ENCODE measurements at places on chromosomes 5 and 9.

DNA sequence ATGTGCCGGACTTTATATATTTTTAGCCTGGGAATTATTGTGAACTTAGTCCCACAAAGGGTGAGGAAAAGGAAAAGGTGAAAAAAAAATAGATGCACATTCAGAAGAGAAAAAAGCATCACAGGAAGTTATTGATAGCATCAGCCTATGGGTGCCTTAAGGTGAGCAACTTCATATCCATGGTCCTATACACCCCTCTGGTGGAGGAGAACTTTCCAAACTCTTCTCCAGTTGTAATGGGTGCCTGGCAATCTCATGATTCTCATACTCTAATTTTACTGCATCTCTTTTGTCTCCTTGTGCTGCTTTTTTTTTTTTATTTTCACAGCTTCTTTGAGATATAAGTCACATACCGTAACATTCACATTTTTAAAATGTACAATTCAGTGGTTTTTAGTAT is 107.4 kb downstream of the JAKMIP2 start:
- DNase-seq = no peak

DNA sequence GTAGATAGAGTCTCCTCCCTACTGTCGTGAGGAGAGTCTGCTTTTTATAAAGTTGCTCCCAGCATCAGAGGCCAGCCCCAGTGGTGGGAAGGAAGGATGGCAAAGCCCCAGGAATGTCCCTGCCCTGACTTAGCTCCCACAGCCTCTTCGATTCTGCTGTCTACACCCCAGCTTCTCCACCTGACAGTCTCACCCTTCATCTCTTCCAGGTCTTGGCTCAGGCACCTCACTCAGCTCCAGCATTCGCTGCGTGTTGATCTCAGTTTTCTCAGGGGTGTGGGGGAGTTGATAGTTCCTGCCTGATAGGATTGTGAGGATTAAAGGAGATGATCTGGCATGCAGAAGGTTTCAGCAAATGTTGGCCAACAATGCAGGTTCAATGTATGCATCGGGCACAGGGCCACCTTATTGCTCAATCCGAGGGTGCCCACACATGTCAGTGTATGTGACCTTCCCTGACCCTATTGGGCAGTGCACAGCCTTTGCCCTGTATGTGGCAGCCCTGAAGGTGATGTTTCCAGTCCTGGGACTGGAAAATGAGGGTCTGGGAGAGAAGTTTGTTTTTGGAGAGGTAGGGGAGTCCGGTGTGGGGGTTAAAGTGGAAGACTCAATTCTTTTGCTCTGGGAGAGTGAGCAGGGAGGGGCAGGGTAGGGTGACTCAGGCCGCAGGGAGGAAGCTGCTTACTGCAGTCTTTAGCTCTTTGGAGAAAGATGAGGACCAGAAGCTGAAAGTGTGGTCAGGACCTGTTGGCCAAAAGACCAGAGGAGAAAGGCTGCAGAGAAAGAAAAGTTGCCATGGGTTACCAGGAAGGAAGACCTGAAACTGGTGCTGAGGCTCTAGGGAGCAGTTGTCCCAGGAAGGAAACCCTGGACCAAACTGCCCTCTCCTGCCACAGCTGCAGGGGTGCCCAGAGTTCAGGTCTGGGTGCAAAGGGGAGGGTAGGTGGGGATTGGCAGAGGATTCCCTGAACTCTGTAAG is 153.2 kb downstream of the MACROH2A1 start:
- no peak for DNase-seq

- no peak for DNase-seq
Measured at GRCh38 chr5:149635394-149635793, 54.1 kb downstream of the ARHGEF37 start.

DNA sequence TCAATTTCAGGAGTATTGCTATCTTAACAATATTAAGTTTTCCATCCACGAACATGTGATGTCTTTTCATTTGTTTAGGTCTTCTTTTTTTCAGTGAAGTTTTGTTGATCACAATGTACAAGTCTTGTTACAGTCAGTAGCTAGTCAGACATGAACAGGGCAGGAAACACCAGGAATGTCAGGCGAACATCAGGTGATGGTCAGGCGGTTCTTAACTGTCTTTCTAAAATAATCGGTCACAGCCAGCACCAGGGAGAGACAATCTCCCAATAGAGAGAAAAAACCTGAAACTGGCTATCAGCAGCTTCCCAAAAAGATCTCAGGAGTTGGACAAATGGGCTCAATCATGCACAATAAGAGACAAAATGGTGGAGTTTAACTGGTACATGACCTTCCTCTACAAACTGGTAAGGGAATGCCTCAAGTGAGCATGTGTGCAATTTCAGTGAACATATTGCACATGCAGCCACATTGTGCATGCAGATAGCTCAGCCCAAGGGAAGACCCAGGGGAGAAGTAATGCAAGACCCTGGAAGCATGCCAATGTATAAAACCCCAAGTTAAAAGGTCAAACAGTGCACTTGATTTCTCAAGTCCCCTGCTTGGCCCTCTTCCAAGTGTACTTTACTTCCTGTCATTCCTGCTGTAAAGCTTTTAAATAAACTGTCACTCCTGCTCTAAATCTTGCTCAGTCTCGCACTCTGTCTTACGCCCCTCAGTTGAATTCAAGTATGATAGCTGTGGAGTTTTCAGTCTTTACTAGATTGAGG is 176.1 kb upstream of the RASEF start:
- DNase-seq = no peak

DNA sequence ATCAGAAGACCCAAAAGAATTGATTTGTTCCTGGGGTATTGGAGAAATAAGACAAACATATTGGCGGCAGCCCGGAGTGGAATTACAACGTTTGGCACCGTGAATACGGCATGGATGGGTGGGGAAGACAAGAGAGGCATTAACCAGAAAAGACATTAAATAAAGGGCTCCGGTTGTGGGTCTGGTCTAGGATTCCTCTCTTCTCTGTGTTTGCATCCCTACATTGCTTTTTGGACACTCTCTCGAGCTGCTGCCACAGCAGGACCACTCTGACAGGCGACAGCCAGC is 138.7 kb upstream of the PALM2AKAP2 start:
- DNase-seq = no peak

GRCh38 chr9:77488439-77489126 is 159.5 kb downstream of the GNA14 start:
- no peak for DNase-seq

DNA sequence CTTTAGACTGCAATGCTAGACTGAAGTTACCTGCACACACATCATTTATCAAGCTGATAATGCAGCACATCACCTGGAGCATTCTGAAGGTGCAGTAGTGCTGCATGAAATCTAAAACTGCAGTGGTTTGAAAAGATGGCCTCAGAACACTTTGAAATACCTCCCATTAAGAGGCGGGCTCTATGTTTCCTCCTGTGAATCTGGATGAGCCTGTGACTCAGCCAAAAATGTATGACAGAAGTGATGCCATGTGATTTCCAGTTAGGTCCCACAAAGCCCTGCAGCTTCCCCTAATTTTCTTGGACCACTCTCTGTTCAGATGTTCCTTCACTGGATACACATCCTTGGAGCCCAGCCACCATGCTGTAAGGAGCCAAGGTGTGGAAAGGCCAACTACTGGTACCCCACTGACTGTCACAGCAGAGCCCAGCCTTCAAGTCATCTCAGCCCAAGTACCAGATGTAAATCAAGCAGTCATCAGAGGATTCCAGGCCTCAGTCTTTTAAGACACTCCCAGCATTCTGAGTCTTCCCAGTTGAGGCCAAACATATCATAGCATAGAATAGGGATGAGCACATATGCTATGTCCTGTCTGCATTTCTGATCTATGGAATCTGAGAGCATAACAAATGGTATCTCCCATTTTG is 27.2 kb upstream of the DEPDC1B start:
- no peak for DNase-seq

DNA sequence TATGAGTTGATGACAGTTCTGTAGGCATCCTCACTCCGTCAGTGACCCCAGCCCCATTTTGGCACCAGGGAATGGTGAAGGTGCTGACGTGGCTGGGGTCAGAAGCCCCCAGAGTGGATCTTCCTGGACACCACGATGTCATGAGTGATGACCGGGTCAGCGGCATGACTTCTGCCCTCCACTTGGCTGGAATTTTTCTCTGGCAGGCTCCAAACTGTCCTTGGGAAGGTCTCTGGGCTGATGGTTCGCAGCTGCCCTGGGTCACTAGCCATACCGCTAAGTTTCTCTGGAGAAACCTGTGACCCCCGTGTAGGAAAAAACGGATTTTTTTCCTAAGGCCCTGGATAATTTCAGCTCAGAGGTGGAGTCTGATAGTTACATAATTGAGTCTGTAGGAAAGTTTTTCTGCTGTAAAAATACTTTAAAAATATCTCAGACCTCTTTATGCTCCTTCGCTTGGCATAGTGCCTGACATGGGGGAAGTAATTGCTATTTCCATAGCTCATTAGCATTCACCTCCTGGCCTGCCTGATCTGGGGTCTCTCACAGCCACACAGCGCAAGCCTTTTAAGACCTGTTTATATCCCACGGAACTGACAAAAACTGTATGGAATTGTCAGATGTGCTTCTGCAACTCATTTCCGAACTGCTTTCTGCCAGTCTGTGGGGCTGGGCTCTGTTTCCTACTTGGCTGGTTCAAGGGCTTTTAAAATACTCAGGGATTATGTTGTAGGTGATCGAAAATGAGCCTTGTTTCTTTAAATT is 69.2 kb downstream of the ANGPTL2 start:
- no peak for DNase-seq

DNA sequence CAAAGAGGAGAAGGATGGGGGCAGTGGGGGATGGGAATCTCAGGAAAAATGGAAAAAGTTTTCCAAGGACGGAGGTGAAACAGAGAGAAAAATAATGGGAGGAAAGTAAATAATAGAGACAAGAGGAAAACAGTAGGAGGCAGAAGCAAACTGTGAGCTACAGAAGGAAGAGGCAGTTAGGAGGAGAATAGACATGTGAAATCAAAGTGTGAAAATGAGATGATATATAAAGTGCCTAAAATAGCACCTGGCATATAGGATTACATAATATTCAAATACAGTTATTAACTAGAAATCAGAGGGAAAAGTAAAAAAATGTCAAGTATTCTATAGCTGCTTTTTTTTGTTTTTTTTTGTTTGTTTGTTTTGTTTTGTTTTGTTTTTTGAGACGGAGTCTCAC is 44.0 kb upstream of the PLIN2 start:
- no peak for DNase-seq

- DNase-seq = no peak
Measured at GRCh38 chr5:137146402-137146890, 352.7 kb downstream of the SPOCK1 start.

GRCh38 chr5:139565411-139566305 is 4.5 kb downstream of the UBE2D2 start:
- no peak for DNase-seq

DNA sequence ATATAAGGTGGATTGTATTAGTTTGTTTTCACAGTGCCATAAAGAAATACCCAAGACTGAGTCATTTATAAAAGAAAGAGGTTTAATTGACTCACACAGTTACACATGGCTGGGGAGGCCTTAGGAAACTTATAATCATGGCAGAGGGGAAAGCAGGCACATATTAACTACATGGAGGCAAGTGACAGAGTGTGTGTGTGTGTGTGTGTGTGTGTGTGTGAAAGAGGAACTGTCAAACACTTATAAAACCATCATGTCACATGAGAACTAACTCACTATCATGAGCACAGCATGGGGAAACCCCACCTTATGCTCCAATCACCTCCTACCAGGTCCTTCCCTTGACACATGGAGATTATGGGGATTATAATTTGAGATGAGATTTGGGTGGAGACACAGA is 118.6 kb downstream of the SPEF2 start:
- no peak for DNase-seq

- no peak for DNase-seq
Measured at GRCh38 chr5:172840432-172841154, 6.5 kb downstream of the ERGIC1 start.

DNA sequence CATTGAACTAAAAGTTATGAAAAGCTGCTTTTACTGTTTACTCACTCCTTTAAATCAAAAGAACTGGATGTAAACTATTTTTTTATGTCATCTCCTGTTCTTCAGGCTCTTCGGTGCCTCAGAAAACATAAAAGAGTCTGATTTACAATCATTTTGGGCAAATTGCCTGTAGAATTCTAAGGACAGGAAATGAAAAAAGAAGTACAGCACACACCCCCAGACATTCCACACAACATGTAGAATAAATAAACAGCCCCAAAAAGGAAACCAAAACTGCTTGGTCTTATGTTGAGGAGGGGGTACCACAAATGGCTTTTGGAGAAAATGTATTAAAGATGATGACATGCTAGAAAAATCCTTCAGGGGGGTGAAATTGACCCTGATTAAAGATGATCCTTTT is 57.2 kb downstream of the ITGA1 start:
- DNase-seq = no peak

- no peak for DNase-seq
Measured at GRCh38 chr5:63878788-63879187, 83.5 kb downstream of the HTR1A start.

GRCh38 chr5:125550274-125550673 is 803.8 kb upstream of the ZNF608 start:
- DNase-seq = no peak

DNA sequence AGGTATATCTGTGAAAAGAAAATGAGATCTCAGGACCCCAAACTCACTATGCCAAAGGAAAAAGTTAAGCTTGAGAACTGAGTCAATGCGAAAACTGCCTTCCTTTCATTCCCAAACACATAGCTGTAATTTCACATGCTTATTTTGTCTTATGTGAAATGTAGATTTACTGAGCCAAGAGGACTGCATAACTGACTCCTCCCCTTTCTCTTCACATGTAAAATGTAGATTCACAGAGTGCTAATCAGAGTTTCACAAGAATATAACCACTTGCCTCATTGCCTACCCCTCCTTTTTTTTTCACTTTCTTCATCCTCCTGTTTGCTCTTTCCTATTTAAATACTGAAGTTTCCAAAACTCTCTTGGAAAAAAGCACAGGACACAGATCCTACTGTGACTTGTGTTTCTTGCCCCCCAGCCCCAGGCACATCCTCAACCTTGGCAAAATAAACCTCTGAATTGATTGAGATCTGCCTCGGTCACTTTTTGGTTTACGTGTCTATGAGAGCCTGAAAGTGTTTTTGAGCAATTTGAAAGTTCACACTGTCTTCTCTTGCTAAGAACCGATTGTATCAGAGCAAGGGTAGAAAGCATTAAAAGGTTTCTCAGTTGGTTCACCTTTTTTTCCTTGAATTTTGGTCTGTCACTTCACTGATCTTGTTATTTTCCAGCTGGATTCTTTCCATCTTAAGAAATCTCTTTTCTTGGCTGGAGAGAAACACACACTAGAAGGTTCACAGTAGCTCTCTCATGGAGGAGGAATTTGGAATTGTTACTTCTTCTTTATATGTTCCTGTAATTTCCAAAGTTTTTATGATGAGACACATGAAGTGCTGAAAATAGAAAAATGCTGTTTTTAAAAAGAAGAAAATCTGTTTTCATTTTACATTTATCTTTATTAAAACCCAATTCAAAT is 44.8 kb upstream of the SNAPC3 start:
- DNase-seq = no peak

DNA sequence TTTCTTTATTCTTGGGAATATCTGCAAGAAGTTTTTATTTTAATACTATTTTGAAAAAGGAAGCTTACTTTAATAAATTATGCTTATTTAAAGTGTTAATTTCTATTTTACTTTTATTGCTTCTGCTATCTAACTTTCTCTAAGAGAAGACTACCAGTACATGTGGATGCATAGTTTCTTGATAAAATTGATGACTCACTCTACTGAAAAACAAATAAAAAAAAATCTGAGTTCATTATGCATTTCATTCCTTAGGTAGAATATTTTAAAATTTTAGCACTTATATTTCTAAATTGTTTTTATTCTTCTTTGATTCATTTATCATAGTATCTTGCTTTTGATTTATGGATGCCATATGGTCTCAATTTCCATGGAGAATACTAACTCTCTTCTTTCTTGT is 217.9 kb downstream of the TAF11L14 start:
- DNase-seq = no peak
